ENCODE measurements at places on chromosomes 7 and 10. TPM values are rescaled to one million over a fixed set of nuclear protein-coding genes. Genes with fewer than 3 reads are reported as not detected.

The LDB1 gene
- 52.4 TPM for total RNA-seq

- no peak for DNase-seq
Observed at GRCh38 chr10:114881417-114881816, 56.6 kb upstream of the TRUB1 start.

The SFRP5 gene
- total RNA-seq = 1.1 TPM

- no peak for DNase-seq
Observed at GRCh38 chr7:66088861-66089838, 13.5 kb downstream of the ASL start.

- no peak for DNase-seq
Observed at GRCh38 chr10:60000747-60001146, 94.4 kb upstream of the CCDC6 start.

- peak; percentile 36 for DNase-seq
Observed at GRCh38 chr7:140509789-140510188, 30.5 kb upstream of the MKRN1 start.

DNA sequence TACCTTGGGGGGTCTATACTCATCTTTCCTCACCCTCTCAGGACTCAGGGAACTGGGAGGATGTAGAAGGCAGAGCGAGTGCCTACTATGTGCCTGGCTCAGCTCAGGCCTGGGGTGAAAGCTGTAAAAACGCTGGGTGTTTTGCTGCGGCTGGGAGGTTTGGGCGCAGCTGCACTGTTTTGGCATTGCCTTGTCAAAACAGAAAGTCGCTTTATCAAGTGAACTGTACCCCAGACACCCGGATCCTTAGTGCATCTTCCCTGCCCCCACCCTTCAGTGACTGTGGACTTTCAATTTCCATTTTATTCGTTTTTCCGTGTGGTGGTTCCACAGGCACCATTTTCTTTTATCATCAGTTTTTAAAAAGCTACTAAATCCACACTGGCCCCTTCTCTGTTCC lies 86.7 kb upstream of the ZNF716 start:
- DNase-seq = no peak

The NPFFR1 gene
- not detected for total RNA-seq

The CCL24 gene
- not detected for total RNA-seq

- DNase-seq = no peak
Observed at GRCh38 chr7:133470-133869, 58.9 kb upstream of the FAM20C start.

DNA sequence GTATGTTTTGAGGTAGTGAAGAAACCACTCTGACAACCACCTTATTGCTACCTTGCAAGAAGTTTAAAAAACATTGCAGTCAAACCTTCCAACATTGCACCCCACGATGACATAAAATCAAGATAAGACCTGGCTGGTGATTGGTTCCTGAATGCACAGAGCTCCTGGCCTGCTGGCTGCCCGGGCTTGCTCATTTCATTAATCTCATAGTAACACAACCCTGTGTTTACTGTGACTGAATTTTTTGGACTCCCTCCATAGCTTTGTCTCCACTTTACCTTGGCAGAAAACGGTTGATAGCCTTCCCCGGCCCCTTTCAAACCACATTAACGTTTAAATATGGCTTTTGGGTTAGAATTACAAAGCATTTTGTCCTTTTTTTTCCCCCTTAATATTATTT lies 27.5 kb downstream of the VWA2 start:
- DNase-seq = no peak

DNA sequence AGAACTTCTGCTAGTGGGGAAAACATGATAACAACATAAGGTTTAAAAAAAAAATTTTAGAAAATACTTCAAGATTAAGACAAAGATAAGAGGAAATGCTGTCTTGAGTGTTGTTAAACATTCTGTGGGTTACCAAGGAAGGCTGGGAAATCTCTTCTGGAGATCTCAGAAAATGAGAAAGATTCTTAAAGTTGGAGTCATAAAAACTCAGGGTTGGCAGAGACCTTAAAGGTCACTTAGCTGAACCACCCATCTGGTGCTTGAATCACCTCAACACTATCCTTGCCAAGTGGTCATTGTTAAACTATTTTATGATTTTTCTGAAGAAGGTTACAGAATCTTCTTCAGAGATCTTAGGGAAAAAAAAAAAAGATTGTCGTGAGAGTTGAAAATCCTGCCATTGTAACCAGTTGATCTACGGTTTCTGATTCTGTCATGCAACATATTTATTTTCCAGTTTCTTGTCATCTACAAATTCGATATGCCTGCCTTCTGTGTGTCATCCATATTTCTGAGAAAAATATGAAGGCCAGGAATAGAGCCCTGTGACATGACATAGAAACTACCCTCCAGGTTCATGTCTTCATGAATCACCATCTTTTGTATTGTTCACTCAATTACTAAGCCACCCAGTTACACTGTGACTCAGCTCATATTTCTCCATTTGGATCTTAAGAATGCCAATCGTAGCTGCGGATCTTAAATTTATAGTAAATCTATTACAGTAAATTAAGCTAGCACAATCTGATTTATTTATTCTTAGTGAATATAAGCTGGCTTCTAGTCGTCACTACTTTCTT lies 179.2 kb downstream of the ST7 start:
- DNase-seq = no peak

GRCh38 chr7:85479918-85480643 lies 293.2 kb upstream of the SEMA3D start:
- DNase-seq = no peak

DNA sequence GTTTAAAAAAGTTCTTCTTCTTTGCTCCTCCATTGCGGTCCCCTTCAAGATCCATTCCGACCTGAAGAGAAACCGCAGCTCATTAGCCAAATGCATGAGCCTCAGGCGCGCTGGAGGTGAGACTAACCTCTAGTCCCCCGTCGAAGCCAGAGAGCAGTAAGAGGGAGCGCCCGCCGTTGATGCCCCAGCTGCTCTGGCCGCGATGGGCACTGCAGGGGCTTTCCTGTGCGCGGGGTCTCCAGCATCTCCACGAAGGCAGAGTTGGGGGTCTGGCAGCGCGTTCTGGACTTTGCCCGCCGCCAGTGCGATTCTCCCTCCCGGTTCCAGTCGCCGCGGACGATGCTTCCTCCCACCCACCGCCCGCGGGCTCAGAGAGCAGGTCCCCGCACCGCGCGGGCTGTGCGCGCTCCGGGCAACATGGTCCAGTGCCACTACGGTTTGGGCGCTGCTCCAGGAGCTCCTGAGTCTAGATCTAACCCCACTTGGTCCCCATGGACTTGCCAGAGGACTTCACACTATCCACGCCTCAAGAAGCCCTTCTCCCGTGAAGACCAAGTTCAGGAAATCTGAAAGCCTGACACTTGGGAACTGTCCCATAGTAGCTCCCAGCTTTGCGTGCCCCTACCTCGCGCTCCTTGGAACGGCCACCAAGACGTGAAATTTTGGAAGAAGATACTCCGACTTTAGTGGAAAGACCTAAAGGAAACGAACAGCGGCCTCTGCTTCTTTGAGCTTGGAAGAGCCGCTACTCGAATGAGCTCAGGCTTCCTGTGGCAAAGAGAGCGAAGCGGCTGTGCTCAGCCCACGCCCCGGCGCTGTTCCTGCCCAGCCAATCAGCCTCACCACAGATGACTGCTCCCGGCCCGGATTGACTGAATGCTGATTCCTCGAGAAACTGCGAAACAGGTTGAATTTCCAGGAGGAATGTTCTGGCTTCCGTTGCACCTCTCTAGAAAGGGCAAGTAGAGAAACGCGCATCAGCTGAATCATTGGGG lies at the start of gene ABCB1:
TSS of gene ABCB1 (minus strand) at position 755 of the 995 bp plus-strand sequence. CDS start at position 55, 700 bp downstream.
- DNase-seq = peak; percentile 70
